HL-60 (cell line): ENCODE measurements at places on chromosomes 3 and 15.

DNA sequence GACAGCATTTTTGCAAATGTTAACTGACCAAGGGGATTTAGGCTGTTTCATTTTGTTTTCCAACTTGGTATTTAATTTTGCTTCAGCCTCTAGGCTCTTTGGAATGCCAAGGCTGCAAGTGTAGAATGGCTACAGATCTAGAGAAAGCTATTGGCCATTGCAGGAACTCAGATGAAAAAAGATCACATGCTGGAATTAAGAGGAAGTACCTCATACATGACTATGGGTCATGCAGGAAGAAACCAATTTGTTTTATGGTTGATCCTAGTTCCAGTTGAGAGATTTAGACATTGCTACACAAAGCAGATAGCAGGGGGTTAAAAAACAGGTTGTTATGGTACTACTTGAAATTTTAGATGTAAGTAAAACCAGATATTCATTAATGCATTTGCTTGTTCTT is 12.7 kb upstream of the CLDN16 start:
- DNase-seq = no peak

DNA sequence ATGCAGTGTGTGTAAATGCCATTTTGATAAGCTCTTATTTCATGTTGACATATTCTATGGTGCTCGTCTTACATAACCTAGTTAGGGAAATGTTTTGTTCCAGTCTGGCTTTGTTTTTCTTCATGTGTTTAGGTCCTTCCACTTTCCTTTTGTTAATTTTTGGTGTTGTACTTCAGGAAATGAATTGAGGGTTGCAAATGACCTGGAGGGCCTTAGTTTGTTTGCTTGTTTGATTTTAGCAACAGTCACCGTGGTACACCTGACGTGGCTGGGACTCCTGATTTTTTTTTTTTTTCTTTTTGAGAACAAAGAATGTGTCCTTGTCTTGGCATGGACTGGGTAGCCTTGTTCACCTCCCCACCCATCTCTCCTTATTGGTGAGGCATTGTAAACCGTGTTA is 114.8 kb downstream of the IGF1R start:
- no peak for DNase-seq

DNA sequence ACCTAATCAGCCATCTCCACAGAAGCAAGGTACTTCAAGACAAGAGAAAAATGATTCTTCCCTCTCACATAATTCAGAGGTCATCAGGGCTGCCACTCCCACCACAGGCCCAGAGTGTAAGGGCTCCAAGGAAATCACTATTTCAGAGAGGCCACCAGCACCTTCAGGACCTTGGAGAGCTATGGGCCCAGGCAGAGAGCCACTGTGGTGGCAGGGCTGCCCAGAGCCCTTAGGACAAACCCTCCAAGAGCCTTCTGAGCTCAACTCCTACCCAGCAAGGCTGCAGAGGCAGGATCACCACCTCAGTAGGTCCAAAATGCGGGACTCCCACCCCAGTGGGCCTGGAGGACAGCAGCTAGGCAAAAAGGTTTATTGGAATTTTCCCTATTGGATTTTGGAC is 17.9 kb upstream of the FAN1 start:
- no peak for DNase-seq

- no peak for DNase-seq
Observed at GRCh38 chr3:159346271-159346903, 544.5 kb downstream of the MFSD1 start.

DNA sequence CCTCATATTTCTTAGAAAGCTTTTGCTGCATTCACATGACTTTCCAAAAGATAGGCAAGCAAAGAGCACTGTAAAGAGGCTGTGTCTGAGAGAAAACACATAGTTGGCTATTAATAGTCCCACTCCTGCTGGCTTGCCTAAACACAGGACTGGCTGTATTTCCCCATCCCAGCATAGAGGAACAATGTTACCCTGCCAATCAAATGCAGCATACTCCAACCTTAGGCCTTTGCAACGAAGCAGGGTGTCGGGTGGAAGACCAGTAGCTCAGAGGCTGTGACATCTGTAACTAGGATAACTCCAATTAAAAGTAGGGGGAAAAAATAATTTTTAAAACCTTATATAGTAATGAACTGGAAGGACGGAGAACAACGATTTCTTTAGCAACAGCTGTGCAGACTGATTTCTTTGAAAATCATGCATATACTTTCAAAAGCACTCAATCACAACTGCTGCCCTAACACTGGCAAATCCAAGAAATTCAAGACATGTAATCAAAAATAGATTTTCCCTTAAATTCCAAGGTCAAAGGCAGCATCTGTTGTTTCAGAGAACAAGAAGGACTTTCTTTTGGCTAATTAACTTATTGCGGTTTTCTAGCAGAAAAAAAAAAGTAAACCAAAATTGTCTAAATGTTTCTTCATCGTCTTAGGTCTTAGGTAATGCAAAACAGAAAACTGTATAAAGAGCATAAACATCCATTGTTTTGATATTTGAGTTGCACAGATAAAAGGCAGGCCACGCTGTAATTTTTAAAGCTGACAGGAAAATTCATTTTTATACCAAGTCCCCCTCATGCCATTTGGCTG is 139.3 kb downstream of the TNIK start:
- DNase-seq = no peak
